Pancreas (tissue), 10 donors: ENCODE measurements at places on chromosomes 1 and 21.
A peak's percentile ranks its signal among the peaks of the same experiment; 100 is the strongest.

DNA sequence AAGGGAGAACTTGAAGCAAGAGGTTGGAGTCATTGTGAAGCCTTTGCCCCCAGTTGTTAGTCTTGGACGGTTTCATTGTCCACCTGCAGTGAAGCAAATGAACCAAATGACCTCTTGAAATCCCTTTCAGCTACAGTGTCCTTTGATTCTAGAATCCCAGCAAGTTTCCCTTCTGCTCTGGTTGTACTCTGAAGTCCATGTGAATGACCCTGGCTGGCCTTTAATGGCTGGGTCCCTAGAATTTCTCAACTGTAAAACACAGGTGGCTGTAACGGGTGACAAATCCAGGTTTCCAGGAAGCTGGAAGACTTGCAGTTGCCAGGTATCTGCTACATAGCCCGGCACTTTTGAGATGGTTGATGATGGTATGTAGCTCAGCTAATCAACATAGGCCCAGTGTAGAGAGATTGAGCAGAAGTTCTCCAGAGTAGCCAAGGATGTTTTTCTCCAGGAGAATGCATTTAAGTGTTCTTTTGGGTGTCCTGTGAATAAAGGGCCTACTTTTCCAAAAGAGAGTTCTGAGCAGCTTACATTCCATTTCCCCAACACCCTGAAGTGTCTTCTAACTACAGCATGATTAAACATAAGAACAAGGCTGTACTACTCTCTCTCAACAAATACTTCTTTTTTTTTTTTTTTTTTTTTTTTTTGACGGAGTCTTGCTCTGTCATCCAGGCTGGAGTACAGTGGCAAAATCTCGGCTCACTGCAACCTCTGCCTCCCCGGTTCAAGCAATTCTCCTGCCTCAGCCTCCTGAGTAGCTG, 17.6 kb upstream of the SLC30A1 start:
- no peaks in the 10 kb centered on the region for H3K4me1 ChIP-seq
- no peak overlapping the region for H3K4me3 ChIP-seq
- DNase-seq = no peak
- H3K27me3 ChIP-seq = no peaks in the 10 kb centered on the region
- H3K27ac ChIP-seq = no peak overlapping the region
- no peaks in the 10 kb centered on the region for H3K36me3 ChIP-seq

- no peak for DNase-seq
- no peak overlapping the region for H3K4me3 ChIP-seq
- no peak overlapping the region for H3K27ac ChIP-seq
- no peaks in the 10 kb centered on the region for H3K27me3 ChIP-seq
- H3K4me1 ChIP-seq = no peaks in the 10 kb centered on the region
Measured at GRCh38 chr1:231971397-231972110, 345.0 kb downstream of the DISC1 start.

- no peak overlapping the region for H3K27ac ChIP-seq
- DNase-seq = no peak
- H3K4me3 ChIP-seq = no peak overlapping the region
- no peaks in the 10 kb centered on the region for H3K27me3 ChIP-seq
- no peaks in the 10 kb centered on the region for H3K4me1 ChIP-seq
- no peaks in the 10 kb centered on the region for H3K36me3 ChIP-seq
Measured at GRCh38 chr1:7403265-7404045, 367.6 kb upstream of the VAMP3 start.

- no peaks in the 10 kb centered on the region for H3K36me3 ChIP-seq
- DNase-seq = no peak
- H3K27me3 ChIP-seq = no peaks in the 10 kb centered on the region
- no peak overlapping the region for H3K27ac ChIP-seq
Measured at GRCh38 chr1:29529677-29530278, 293.5 kb downstream of the PTPRU start.

- H3K27ac ChIP-seq = no peak overlapping the region
- no peaks in the 10 kb centered on the region for H3K27me3 ChIP-seq
- H3K36me3 ChIP-seq = no peaks in the 10 kb centered on the region
- no peak overlapping the region for H3K4me3 ChIP-seq
- DNase-seq = no peak
Measured at GRCh38 chr1:14529475-14529874, 69.0 kb upstream of the KAZN start.

DNA sequence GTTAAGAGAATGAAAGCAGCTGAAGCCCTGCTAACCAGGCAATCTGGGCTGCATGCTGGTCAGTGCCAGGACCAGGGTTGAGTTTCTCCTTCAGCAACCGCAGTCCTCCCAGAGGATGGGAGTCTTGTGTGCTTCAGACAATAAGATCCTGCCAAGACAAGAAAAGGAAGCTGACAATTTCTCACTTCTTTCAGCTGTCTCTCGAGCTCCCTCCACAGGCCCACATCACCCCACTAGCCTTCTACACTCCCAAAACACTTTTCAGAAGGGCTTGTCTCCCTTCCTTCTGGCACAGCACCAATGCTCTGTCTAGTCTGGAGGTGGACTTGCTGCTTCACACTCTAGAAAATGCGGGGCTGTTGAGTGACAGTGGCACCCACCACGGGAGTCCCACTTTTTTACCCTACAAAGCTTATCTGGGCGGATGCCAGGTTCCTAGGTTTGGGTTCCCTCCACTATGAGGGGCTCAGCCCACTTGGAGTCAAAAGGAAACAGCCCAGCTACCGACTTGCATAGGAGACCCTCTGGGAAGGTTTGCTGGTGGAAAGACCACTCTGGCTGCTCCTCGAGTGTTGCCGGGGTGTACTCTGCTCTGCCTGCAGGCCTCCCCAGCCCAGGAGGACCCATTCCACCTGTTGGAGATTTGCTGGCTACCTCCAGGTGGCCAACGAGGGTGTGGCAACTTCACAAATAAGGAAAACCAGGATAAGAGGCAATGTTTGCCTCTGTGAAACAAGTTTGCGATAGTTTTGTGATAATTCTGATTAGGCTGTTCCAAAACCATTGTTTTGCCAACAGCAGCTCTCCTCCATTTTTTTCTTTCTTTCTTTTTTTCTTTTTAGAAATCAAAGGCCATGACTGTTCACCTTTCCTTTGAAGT, 68.9 kb downstream of the TENT5C start:
- no peak overlapping the region for H3K27ac ChIP-seq
- no peak for DNase-seq
- H3K4me3 ChIP-seq = no peak overlapping the region

DNA sequence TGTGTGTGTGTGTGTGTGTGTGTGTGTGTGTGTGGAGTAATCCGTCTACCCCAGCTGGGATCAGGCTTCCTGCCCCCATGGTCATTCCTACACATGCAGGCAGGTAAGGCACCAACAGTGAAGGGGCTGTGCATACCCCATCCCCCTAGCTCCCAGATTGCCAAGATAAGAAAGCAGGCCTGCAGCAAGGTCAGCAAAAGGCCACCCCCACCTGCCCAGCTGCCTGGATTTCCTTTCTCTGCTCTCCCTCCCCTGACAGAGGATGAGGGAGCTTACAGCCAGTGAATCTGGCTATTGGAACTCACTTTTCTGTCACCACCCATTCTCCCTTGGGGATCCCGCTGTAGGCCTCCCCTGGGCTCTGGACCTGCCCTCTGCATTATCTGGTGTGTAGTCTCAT, 7.9 kb downstream of the ALX3 start:
- no peaks in the 10 kb centered on the region for H3K4me1 ChIP-seq
- no peaks in the 10 kb centered on the region for H3K27me3 ChIP-seq
- no peaks in the 10 kb centered on the region for H3K36me3 ChIP-seq
- no peak for DNase-seq
- no peak overlapping the region for H3K27ac ChIP-seq
- H3K4me3 ChIP-seq = no peak overlapping the region

DNA sequence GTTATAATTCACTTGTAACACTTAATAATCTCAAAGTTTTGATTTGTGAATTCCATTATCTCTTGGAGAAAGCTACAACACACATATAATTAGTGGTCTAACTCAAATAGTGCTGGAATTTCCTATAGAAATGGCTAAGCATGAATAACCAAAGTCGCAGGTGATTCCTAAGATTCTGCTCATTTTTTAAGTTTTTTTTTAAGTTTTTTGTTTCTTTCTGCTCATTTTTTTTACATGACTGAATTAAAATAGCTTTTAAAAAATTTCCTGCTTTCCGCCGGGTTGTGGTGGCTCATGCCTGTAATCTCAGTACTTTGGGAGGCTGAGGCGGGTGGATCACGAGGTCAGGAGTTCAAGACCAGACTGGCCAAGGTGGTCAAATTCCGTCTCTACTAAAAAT, 90.4 kb downstream of the APP start:
- DNase-seq = no peak
- H3K27me3 ChIP-seq = no peaks in the 10 kb centered on the region
- no peak overlapping the region for H3K4me3 ChIP-seq
- H3K36me3 ChIP-seq = no peaks in the 10 kb centered on the region
- no peak overlapping the region for H3K27ac ChIP-seq
- no peaks in the 10 kb centered on the region for H3K4me1 ChIP-seq

DNA sequence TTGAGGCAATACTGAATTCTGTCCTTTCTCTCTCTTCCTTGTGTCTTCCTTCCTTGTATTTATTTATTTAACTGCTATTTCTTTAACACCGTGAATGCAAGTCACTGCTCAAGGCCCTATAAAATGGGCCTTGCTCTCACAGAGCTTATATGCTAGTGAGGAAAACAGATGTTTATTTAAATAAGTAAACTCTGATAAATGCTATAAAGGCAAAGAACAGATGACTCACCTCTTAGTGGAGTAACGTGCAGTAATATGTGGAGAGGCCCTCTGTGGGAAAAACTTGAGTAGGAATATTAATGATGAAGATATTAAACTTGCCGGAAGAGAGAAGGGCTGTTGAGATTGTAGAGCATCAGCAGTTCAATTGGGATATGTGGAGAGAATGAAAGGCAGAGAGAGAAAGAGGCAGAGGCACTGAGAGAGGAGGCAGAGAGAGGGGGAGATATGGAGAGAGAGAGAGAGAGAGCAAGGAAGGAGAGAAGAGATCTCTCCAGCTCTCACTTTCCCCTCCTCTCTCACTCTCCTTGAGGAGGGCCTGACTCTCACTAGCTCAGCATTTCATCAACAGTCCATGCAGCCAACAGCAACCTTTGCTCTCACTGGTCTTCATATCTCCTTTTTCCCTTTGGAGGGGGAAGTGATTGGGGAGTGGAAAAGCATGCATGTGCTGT, 322.2 kb downstream of the LMX1A start:
- no peaks in the 10 kb centered on the region for H3K36me3 ChIP-seq
- no peaks in the 10 kb centered on the region for H3K4me1 ChIP-seq
- no peak overlapping the region for H3K27ac ChIP-seq
- no peak for DNase-seq

GRCh38 chr1:116704278-116704677, 36.7 kb upstream of the IGSF3 start:
- no peak overlapping the region for H3K27ac ChIP-seq
- H3K36me3 ChIP-seq = no peaks in the 10 kb centered on the region
- H3K4me3 ChIP-seq = no peak overlapping the region
- no peak for DNase-seq
- no peaks in the 10 kb centered on the region for H3K27me3 ChIP-seq

DNA sequence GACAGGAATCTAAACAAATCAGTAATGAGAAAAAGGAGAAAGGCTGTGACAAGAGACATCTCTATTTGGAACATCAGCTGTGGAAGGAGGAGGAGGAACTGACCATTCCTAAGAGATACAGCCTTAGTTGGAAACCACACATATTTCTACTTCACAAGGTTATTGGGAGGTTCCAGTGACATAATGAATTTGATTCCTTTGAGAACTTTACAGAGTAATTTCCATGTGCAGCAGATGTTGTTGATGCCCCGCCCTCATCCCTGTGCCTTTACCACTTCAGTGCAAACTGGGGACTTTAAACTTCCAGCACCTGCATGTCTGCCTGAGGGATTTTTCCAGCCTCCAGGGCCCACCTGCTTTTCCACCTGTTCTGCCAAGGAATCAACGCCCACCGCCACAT, 9.3 kb upstream of the ST6GALNAC5 start:
- no peaks in the 10 kb centered on the region for H3K36me3 ChIP-seq
- H3K27ac ChIP-seq = no peak overlapping the region

- peaks cover 49% of the 10 kb centered on the region for H3K27me3 ChIP-seq
- no peak for DNase-seq
- H3K4me1 ChIP-seq = no peaks in the 10 kb centered on the region
- H3K36me3 ChIP-seq = no peaks in the 10 kb centered on the region
Measured at GRCh38 chr1:50416553-50417453, 6.4 kb downstream of the DMRTA2 start.

GRCh38 chr1:241229216-241229615, 127.8 kb downstream of the RGS7 start:
- no peak overlapping the region for H3K27ac ChIP-seq
- H3K36me3 ChIP-seq = no peaks in the 10 kb centered on the region
- peak overlapping the region; percentile 3 for H3K4me3 ChIP-seq
- no peak for DNase-seq
- peaks cover 3% of the 10 kb centered on the region for H3K4me1 ChIP-seq
- H3K27me3 ChIP-seq = no peaks in the 10 kb centered on the region

DNA sequence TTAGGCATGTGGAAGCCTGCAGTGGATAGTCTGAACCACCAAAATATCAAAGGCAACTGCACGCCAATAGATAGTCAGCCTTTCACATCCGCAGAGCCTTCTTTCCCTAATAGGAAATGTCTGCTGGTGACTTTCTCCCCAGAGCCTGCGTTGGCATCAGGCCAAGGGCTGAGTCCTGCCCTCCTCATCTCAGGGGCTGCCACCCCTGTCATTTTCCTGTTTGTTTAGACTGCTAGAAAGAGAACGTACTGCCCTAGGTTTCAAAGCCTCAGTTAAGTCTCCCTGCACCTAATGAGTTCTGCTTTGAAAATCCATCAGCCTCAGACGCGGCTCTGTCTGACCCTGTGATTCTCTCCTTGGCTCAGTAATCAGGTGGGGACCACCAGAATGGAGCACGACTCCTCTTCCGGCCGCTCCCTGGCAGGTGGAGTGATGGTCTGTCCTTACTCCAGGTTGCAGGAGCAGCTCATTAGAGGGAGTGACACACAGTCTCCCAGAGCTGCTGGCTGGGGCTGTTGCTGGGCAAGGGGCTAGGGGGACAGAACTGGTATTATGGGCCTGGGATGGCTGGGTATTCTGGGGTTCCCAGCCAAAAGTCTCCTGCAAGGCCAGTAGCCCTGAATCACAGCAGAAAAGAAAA, 27.3 kb downstream of the STUM start:
- no peaks in the 10 kb centered on the region for H3K4me1 ChIP-seq
- H3K4me3 ChIP-seq = no peak overlapping the region
- H3K27ac ChIP-seq = no peak overlapping the region
- H3K27me3 ChIP-seq = no peaks in the 10 kb centered on the region

- no peak for DNase-seq
- H3K4me3 ChIP-seq = no peak overlapping the region
- H3K36me3 ChIP-seq = no peaks in the 10 kb centered on the region
- H3K4me1 ChIP-seq = no peaks in the 10 kb centered on the region
- H3K27ac ChIP-seq = no peak overlapping the region
Measured at GRCh38 chr1:218259800-218260199, 25.3 kb upstream of the RRP15 start.
